ENCODE measurements at places on chromosomes 4 and X.
A peak's percentile ranks its signal among the peaks of the same experiment; 100 is the strongest.

DNA sequence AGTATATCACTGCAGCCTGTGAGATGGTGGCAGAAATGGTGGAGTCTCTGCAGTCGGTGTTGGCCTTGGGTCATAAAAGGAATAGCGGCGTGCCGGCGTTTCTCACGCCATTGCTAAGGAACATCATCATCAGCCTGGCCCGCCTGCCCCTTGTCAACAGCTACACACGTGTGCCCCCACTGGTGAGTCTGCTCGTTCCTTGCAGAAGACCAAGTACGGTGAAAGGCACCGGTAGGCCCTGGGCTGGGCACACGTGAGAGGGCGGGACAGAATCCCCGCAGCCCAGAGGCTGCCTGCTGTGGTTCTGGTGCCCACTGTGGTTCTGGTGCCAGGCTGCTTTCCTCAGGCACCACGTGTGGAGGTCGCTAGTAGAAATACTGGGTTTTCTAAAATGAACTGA lies 31.2 kb upstream of the MSANTD1 start:
- DNase-seq = no peak

GRCh38 chr4:8817813-8818062 lies 53.9 kb downstream of the HMX1 start:
- no peak for DNase-seq

GRCh38 chrX:103533511-103534216 lies 14.4 kb upstream of the RAB40A start:
- peak; percentile 60 for DNase-seq

DNA sequence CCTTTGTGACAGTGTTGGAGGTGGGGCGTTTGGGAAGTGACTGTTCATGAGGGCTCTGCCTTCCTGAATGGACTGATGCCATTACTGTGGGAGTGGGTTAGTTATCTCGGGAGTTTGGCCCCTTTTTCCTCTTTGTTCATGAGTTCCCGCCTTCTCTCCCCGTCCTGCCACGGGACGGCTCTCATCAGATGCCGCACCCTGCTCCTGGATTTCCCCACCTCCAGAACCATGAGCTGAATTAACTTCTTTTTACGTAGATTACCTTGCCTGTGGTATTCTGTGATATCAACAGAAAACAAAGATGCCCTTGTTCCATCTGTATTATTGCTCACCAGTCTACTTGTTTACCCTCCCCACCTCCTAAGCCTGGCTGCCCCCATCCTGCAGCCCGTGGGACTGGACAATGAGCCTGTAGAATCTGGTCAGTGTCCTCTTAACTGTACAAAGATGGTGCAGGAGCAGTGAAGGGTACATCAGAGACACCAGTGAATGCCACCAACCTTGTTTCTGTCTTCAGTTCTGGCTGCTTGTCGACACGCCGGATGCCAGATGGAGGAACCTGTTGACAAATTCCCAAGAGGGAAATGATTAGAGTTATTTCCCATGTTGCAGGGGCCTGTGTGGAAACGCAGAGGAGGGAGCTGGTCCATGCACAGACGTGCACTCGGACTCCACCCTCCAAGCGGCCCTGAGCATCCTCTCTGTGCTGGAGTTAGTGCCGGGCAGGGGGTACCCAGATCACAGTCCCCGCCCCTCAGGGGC lies 104.7 kb downstream of the ABLIM2 start:
- no peak for DNase-seq

GRCh38 chr4:40173470-40173875 lies 23.4 kb upstream of the RHOH start:
- no peak for DNase-seq

GRCh38 chrX:134990801-134991481 lies at the start of gene SMIM10:
Gene SMIM10, plus strand, starts transcription at chrX:134990991. Its CDS starts 105 bp downstream, at chrX:134991096.
- DNase-seq = no peak

GRCh38 chr4:124958847-124959246 lies 246.3 kb upstream of the ANKRD50 start:
- no peak for DNase-seq

GRCh38 chr4:18840481-18840880 lies 818.9 kb upstream of the LCORL start:
- DNase-seq = no peak

DNA sequence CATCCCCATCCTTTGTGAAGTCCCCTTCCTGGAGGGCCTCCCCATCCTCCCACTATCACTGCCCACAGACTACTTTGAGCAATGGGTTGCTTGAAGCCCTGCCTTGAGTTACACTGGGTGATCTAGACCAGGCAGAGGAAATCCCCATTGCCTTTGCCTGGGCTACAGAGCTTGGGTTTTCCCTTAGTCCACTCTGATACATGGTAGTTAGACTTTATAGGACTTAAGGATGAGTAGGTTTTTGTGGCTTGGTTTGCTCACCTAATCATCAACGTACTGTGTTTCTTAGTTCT lies 56.6 kb downstream of the TMEM131L start:
- DNase-seq = no peak

DNA sequence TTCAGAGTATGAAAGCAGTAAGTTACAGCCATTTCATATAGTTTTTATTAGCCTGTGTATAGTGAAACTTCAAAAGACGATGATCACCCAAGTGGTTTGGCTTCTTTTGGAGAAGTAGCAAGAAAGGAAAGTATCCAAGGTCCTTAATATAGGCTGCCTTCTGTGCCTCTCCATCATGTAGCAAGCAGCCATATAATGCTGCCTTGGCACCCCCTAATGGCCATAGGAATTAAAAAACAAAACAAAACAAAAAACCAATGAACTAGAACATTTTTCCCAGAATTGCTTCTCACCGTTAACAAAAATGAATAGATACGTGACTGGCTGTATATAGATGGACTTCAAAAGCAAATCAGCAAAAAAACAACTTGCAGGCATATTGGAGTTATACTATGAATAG lies 18.9 kb downstream of the LAMP2 start:
- no peak for DNase-seq

- no peak for DNase-seq
Observed at GRCh38 chr4:173121076-173121561, 47.5 kb upstream of the GALNT7 start.

DNA sequence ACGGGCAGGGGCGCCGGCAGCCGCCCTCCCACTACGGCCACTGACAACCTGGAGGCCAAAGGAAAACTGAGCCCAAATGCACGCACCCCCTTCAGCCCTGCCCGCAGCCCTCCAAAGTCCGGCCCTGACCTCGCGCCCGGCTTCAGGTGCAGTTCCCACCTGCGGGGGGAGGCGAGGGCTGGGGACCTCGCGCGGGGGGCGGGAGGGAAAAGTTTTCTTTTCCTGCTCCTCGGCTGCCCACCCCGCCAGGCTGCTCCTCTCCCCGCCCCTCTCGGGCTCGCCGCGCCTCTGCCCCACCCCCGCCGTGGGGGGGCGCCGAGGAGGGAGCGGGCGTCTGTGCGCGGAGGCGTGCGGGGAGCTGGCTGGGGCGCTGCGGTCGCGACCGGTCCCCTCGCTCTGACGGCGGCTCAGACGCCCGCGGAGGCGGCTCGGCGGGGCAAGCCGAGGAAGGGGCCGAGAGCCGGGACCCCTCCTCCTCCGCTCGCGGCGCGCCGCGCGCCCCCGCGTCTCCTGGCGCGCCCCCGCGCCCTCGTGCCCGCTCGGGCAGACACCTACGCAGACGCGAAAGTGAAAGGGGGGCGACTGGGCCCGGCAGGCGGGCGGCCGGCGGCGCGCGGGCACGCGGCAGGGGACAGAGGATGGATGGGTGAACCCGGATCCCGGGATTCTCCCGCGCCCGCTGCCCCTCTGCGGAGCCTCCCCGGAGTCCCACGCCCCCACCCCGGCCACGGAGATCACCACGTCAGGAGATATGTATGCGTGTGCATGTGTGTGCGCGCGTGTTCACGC lies 3.1 kb upstream of the NR3C2 start:
- no peak for DNase-seq

DNA sequence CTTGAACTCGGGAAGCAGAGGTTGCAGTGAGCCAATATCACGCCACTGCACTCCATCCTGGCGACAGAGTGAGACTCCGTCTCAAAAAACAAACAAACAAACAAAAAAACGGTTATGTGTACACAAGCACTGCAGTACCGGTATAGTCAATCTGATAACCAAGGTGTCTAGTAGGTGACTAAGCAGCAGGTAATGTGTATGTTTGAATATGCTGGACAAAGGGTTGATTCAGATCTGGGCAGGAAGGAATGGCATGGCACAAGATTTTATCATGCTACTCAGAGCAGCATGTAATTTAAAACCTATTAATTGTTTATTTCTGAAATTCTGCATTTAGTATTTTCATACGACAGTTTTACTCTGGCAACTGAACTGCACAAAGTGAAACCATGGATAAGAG lies 41.7 kb downstream of the MAGEC1 start:
- DNase-seq = no peak

- DNase-seq = peak; percentile 23
Observed at GRCh38 chr4:81631958-81632441, 160.3 kb upstream of the RASGEF1B start.

DNA sequence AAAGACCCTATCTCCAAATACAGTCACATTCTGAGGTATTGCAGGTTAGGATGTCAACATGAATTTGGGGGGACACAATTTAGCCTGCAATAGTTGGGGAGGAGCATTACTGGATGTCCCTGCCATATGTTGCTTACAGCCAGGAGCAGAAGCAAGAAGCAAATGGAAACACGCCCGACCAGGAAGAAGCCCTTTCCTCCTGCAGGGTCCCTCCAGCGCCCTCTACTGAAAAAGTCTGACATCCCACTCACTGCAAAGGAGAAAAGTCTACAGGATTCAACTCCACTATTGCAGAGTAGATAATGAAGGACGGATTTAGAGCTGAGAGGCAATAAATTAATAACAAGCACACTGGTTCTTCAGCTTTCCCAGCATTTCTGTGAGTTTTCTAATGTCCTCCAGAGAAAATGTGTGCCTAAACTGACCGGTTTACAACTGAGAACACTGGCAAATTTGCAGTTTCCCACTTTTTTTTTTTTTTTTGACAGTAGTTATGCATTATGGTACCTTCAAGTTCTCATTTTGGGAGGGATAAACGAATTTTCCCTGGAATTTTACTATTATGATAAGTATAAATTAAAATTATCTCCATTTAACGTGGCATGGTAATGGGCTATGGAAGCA lies 31.7 kb downstream of the COQ2 start:
- no peak for DNase-seq

- DNase-seq = no peak
Observed at GRCh38 chr4:100555611-100556337, 38.0 kb upstream of the EMCN start.

GRCh38 chr4:40489961-40490360 lies 139.7 kb downstream of the RBM47 start:
- DNase-seq = no peak

DNA sequence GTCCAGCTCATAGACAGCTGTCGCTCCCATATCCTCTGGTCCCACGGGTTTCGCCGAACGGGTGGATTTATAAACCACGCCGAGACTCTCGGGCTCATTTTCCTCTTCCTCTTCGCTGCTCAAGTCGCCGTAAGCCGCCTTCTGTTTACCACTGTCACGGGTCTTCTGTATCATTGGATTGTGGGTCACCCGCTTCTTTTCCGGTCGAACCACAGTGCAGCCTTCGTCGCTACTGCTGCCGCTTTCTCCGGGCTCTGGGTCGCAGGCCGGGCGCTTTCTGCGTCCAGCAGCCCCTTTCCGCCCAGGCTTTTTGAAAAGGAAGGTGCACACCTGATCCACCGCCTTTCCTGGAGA lies 311 bp downstream of the RNF113A start:
- no peak for DNase-seq

DNA sequence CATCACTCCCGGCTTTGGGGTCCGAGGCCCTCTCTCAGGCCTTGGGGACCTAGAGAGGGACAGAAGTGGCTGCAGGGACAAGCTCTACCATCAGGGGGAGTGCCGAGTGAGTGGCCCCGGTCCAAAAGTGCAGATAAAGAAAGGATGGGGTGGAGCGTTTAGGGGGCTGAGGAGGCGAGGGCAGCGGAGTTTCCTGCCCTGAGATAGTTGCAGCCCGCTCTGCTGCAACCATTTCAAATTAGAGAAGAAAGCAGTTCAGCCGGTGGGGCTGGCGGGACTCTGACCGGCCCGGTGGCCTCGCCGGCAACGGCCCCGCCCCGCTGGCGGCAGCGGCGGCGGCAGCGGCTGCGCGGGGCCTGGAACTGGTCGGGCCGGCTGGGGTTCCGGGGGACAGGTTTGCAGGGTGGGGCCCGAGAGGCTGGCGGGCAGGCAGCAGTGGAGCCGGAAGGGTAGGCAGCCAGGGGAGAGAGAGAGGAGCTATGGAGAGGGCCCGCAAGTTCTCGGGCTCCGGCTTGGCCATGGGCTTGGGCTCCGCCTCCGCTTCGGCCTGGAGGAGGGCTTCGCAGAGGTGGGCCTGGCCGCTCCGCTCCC lies 7.6 kb downstream of the DLG3 start:
- DNase-seq = peak; percentile 32

DNA sequence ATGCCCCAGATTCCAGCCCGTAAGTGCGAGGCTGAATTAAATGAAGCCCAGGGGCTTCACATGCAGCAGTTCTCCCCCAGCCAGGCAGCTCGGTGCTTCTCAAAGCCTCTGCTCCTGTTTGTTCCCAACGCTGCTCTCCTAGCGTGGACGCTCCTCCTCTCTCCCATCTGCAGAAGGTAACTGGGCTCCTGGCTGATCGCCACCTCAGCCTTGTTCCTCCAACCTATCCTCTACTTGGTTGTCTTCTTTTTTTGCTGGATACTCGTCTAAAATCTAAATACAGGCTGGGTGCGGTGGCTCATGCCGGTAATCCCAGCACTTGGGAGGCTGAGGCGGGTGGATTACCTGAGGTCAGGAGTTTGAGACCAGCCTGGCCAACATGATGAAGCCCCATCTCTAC lies 70.3 kb downstream of the NSUN7 start:
- no peak for DNase-seq

- no peak for DNase-seq
Observed at GRCh38 chr4:159284733-159285132, 181.9 kb downstream of the RAPGEF2 start.

GRCh38 chrX:134706138-134706537 lies 47.9 kb upstream of the PLAC1 start:
- no peak for DNase-seq

GRCh38 chrX:129145840-129146272 lies 377.4 kb downstream of the SMARCA1 start:
- no peak for DNase-seq

- DNase-seq = no peak
Observed at GRCh38 chr4:139987502-139987850, 166.5 kb downstream of the MAML3 start.

GRCh38 chrX:116142976-116143375 lies 27.6 kb upstream of the AGTR2 start:
- DNase-seq = no peak

GRCh38 chr4:152269448-152270191 lies 266.3 kb downstream of the FBXW7 start:
- DNase-seq = no peak

DNA sequence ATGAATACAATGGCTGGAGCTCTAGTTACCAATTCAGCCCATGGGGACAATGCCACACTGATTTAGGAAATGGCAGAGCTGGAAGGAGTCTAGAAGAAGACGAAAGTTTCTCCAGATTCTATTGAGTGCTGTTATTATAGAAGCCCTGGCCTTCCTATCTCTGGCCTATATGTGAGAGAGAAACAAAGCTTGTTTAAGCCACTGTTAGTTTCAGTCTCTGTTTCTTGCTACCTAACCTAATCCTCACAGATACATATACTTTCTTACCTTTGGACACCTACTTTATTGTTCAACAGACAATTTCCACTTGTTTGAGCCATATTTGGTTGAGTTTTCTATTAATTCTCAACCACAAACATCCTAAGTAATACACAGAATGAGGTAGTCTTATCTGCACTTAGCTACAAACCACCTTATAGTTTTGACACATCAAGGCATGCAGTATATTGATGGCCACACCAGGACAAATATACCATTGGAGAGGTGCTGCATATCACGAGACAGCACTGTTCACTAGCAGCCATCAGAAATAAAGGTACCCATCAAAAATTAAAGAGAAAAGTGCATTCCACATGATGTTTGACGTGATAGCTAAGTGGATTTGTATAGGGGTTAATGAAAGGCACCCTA lies 190.2 kb downstream of the SMIM20 start:
- no peak for DNase-seq

GRCh38 chrX:139766545-139766983 lies 58.6 kb upstream of the MCF2 start:
- no peak for DNase-seq

Data from hippocampal formation (tissue), 2 donors.